NCI-H2081 (cell line): ENCODE measurements at places on chromosomes 6 and 20.

DNA sequence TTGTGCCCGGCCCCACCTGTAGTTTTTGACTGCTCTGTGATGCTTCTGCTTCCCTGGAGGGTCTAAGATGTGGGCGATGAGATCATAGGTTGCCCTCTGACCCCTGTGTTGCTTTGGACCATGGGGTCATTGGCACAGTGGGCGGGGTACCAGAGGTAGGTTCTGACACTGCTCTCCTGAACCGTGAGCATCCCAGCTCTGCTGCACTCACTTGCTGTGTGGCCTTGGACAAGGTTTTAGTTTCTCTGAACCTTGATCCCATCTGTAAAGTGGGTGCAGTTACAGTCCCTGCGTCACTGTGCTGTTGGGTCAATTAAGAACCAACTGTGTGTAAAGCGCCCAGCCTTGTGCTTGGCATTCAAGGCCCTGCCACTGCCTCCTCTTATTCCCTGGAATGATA, 30.9 kb downstream of the SRC start:
- DNase-seq = no peak

GRCh38 chr20:34143951-34144350, 31.9 kb upstream of the EIF2S2 start:
- DNase-seq = no peak

- no peak for DNase-seq
Observed at GRCh38 chr20:48461091-48461734, 366.6 kb downstream of the PREX1 start.

- no peak for DNase-seq
Observed at GRCh38 chr6:30761791-30762429, 17.6 kb upstream of the IER3 start.

GRCh38 chr20:14745830-14746229, 408.4 kb upstream of the FLRT3 start:
- no peak for DNase-seq

DNA sequence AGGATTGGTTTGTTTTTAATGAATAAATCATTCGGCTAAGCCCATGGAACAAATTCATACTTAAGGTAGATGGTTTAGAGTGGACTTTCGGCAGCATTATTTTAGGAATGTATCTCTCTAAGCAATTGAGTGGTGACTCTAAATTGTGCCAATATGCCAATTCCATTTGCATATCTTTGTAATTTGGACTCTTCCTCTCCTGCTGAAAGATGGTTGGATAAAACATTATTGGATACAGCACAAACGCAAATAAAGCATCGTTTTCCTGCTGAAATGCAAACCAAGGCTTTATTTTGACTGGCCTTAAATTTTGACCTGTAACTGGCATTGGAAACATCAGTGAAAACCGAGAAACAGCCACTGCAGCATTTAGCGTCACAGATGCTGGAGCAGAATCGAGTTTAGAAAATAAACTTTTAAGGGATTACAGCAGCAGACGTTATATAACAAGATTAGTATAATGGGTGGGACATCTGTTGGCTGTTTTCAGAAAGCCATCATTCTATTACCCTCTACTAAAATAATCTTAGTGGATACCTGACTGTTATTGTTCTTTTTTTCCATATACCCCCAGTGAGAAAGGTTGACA, 726.0 kb downstream of the KIF16B start:
- DNase-seq = no peak

- no peak for DNase-seq
Observed at GRCh38 chr6:17863901-17864754, 123.3 kb downstream of the KIF13A start.

GRCh38 chr20:62069741-62070216, 4.1 kb upstream of the TAF4 start:
- DNase-seq = no peak

- peak; percentile 81 for DNase-seq
Observed at GRCh38 chr20:63087872-63088680, 81.3 kb upstream of the BHLHE23 start.

DNA sequence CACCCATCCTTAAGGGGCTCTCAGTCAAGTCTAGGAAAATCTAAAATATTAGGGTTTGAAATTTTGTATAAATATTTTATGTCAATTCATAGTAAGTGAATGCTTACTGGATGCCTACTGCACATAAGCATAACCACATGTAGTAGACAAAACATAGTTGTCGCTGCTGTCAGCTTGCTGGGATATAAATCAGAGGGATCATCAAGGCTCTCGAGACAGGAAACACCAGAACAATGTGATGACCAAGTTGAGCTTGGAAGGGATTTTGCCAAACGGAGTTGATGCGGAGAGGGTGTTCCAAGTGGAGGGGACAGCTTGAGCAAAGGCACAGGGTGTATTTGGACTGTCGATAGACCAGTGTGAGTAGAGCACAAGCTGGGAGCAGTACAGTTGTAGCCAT, 105.8 kb upstream of the SUPT3H start:
- DNase-seq = no peak

- no peak for DNase-seq
Observed at GRCh38 chr6:5108068-5108467, 22.9 kb downstream of the PPP1R3G start.

DNA sequence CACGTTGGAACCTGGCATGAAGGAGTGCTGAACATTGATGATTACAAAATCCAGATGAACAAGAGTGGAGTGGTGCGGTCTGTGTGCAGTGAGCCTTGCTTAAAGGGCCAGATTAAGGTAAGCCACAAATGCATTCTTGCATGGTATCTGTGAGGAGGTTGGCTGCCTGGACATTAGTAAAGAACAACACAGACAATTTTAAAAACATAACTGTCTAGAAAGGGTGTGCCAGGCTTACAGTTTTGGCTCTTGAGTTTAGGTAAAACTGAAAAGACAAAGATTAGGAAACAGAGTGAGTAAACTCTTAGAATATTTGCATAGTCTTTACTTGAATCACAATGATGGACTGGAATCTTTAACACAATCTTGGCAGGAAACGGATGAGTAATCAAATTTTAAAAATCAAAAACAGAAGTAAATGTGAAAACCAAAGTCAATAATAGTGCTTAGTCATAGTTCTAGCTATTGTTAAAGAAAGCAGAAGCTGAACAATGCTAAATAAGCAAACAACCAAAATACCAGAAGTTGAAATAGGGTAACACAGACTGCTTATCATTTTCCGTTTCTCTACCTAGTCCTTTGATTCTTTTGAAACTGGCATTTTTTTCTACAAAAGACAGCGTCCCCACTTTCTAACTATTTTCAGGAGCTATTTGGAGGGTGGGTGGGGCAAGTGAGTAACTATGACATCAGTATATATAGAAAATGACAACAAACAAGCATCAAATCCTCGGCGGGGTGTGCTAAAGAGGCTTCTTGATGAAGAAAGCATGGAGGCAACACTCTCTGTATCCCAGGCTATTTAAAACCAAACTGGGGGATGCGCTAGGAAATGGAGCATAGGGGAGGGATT, 185.8 kb upstream of the RAB32 start:
- no peak for DNase-seq

DNA sequence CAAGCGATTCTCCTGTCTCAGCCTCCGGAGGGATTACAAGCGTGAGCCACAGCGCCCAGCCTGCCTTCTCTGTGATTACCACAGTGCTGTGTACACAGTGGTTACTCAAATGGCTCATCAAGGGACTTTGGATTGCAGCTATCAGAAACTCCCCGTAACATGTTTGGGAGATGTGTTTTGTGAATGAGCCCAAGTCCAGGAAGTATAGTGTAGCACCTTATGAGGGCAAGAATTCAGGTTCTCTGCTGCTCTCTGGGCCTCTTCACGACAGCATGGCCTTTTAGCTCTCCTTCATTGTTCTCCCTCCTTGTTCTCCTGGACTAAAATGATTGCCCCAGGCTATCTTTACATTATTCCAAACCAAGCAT, 34.1 kb upstream of the RPL7L1 start:
- peak; percentile 41 for DNase-seq

- no peak for DNase-seq
Observed at GRCh38 chr6:169495601-169496000, 206.2 kb downstream of the WDR27 start.

DNA sequence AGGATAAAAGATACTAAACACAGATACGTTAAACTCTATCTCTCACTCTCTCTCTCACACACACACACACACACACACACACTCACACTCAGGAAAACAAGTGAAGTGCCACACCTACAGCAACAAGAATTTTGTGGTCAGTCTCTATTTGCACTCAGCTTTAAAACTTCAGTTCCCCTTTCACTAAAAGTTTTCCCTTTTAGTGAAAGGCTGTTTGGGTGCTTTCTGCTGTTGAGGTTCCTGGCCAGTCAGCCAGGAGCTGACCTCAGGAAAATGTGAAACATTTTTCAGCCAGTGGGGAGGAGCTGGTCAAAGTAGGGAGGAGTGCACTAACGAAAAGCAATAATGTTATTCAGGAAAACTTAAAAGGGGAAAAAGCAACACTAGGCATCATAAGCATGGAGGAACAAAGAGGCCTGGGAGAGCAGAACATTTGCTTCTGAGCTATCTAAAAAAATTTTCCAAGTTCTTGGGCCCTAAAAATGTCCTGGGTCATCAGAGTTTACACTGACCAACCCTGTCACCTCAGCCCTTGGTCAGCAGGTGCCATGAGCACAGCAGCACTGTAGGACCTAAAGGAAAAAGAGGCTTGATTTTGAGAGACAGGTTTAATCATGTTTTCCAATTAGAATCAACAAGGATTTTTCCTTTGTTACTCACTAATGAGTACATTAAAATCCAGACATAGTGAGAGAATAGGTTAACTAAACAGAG, 30.7 kb upstream of the NT5E start:
- no peak for DNase-seq

GRCh38 chr20:41446456-41446855, 79.8 kb upstream of the EMILIN3 start:
- DNase-seq = no peak

GRCh38 chr6:42448927-42449659, 2.6 kb downstream of the TRERF1 start:
- DNase-seq = no peak

- DNase-seq = no peak
Observed at GRCh38 chr20:621125-621756, 11.1 kb upstream of the TCF15 start.

- DNase-seq = no peak
Observed at GRCh38 chr6:7391151-7391550, 1.5 kb downstream of the RIOK1 start.

- DNase-seq = peak; percentile 14
Observed at GRCh38 chr20:51562332-51563173, 20.0 kb upstream of the NFATC2 start.

GRCh38 chr6:37176268-37177076, 6.5 kb downstream of the PIM1 start:
- no peak for DNase-seq
